Panc1 (cell line): ENCODE measurements at places on chromosomes 2 and 18.
A peak's percentile ranks its signal among the peaks of the same experiment; 100 is the strongest.

DNA sequence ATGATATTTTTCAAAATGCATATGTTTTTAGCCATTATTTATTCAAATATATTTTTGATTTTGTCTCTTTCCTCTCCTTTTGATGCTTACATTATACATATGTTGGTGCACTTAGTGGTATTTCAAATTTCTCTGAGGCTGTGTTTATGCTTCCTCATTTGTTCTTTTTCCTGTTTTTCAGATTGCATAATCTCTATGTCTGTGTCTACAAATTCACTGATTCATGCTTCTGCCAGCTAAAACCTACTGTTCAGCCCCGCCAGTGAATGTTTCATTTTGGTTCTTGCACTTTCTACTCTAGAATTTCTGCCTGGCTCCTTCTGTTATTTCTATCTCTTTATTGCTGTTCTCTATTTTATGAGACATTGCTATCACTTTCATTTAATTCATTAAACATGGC lies 951.7 kb upstream of the CNTNAP5 start:
- no peak overlapping the region for H3K27ac ChIP-seq
- no peak overlapping the region for H3K4me3 ChIP-seq
- no peaks in the 10 kb centered on the region for H3K4me1 ChIP-seq
- H3K36me3 ChIP-seq, result no peaks in the 10 kb centered on the region
- H3K27me3 ChIP-seq, result no peaks in the 10 kb centered on the region

- H3K27me3 ChIP-seq, result no peaks in the 10 kb centered on the region
- H3K4me1 ChIP-seq, result peaks cover 8% of the 10 kb centered on the region; the same call in 1 of the 2 replicates
- DNase-seq, result no peak
- peak overlapping the region; percentile 80 for H3K27ac ChIP-seq
- peaks cover 17% of the 10 kb centered on the region for H3K36me3 ChIP-seq
These were observed 562 bp downstream of the TWSG1 start for GRCh38 chr18:9334973-9335696.

- H3K27ac ChIP-seq, result no peak overlapping the region
- peaks cover 17% of the 10 kb centered on the region for H3K4me1 ChIP-seq
- H3K27me3 ChIP-seq, result no peaks in the 10 kb centered on the region
- H3K4me3 ChIP-seq, result no peak overlapping the region
These were observed 5.1 kb upstream of the STEAP3 start for GRCh38 chr2:119218478-119219064.

- H3K27ac ChIP-seq, result no peak overlapping the region
- H3K4me3 ChIP-seq, result no peak overlapping the region
- no peak for DNase-seq
- no peaks in the 10 kb centered on the region for H3K36me3 ChIP-seq
These were observed 232.4 kb upstream of the HNRNPA3 start for GRCh38 chr2:176979981-176980710.

GRCh38 chr2:15810477-15811150 lies 129.7 kb upstream of the MYCN start:
- no peak overlapping the region for H3K27ac ChIP-seq
- H3K4me3 ChIP-seq, result no peak overlapping the region
- no peak for DNase-seq
- no peaks in the 10 kb centered on the region for H3K27me3 ChIP-seq

DNA sequence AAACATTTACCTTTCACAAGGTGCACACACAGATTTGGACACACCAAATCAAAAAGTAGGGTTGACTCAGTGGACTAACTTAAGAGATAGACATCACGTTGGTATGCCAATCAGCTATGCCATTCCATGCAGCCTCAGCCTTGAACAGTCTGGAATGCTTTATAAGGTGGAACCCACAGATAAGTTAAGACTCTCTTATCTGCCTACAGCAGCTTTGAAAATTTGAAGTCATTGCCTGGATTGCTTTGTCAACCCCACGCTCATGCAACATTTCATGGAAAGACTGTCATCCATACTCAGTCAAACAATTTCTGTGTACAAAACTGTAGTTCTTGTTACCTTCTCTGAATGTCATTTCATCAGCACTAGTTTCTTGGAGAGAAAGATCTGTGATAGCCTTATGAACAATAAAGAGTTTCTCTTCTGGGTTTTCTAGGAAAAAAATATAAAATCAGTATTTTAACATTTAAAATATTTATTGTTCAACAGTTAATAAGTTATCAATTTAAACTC lies 1.2 kb downstream of the ERMN start:
- no peak overlapping the region for H3K27ac ChIP-seq
- H3K27me3 ChIP-seq, result no peaks in the 10 kb centered on the region
- no peaks in the 10 kb centered on the region for H3K4me1 ChIP-seq
- H3K4me3 ChIP-seq, result no peak overlapping the region
- DNase-seq, result no peak
